HCT116 (cell line): ENCODE measurements at places on chromosomes 11 and 22.

GRCh38 chr11:1073851-1074243 lies 827 bp upstream of the MUC2 start:
- no peak for DNase-seq

DNA sequence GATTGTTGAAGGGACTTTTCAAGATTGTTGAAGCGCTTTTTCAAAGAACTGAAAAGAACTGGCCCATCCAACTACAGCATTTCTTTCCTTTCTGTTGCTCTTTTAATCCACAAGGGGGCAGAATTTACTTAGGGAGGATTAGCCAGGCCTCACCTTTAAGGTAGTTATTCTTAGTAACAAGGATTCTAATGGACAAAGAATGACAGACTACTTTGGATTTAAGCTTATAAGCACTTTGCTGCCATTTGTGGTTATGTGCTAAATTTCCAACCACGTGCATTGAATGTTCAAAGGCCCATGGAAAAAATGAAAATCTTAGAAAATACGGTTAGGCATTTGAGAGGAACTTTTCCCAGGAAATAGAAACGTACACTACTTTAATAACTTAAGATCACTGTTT lies 49.5 kb upstream of the HSPA8 start:
- peak; percentile 47 for DNase-seq

GRCh38 chr11:80024119-80024518 lies 583.3 kb upstream of the TENM4 start:
- DNase-seq: no peak

- DNase-seq: no peak
Observed at GRCh38 chr22:21044931-21045584, 688 bp upstream of the LRRC74B start.

GRCh38 chr11:24198481-24198880 lies 298.4 kb upstream of the LUZP2 start:
- DNase-seq: no peak

GRCh38 chr11:44989831-44990566 lies 39.3 kb upstream of the TP53I11 start:
- no peak for DNase-seq

DNA sequence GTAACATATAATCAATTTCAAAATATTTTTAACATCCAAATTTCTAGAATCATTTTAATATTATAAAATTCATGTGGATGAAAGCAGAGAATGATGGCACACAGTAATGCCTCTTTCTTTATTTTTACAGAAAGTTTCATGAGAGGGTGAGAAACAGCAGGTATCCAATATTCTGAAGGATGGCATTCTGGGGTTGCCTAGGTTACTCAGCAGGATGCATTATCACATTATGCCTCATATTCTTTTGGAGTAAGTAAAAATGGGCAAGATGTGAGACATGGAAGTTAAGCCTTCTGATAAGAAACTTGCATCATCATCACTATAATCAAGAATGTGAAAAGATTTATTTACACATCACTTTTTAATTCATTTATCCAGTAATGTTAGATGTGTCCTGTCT lies 148.7 kb upstream of the PGR start:
- DNase-seq: no peak

DNA sequence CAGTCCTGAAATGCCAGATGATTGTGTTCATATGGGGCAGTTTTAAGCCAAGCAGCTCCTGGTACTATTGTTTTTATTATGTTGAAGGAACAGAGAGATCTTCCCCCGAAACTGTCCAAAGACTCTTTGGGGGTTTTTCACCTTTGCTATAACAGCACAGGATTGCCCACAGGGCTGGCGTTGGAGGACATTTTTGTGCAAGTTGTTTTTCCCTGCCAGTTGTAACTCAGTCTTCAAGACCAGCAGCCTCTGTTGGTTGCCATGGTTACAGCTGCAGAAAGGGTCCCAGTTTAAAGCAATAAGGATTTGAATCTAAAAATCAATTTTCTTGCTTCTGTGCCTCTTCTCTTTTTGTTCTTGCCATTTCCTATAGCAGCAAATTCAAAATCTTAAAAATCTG lies 45.4 kb upstream of the YWHAH start:
- no peak for DNase-seq

DNA sequence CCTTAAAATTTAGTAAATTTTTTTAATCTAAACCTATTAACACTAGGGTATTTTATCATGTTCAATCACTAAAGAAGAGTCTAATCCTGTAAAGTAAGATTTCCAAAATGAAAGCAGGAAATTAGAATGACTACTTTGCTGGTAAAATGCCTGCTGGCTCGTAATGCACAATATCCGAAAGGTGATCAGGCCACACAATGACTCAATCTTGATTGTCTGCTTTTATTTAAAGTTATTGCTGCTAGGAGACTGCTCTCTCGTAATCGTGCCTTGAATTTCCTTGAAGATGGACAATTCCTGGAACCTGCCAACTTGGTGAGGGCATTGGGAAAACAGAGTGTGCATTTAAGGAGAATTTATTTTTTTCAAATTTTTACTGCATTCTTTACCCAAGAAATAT lies 1786.5 kb upstream of the RAG2 start:
- DNase-seq: no peak

- no peak for DNase-seq
Observed at GRCh38 chr11:67248653-67249052, 17.6 kb upstream of the GRK2 start.

GRCh38 chr22:28435140-28435768 lies 244.4 kb downstream of the TTC28 start:
- no peak for DNase-seq

DNA sequence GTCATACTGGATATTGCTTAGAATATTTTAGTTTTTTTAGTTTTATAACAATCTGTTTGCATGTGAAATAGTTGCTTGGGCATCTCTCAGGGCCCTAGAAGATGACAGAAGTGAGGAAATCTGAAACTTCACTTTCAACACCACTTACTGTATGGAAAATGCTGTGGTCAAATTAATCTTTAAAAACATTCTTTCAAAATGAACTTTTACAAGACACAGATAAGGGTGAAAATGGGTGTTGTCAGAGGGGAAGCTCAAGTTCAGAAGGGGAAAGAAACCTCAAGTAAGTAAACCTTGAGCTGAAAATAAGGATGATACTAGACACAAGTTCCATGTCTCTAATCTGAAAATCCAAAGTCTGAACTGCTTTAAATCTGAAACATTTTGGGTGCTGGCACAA lies 1840.1 kb upstream of the RAG2 start:
- no peak for DNase-seq

GRCh38 chr11:42271306-42271705 lies 811.9 kb upstream of the LRRC4C start:
- DNase-seq: no peak

DNA sequence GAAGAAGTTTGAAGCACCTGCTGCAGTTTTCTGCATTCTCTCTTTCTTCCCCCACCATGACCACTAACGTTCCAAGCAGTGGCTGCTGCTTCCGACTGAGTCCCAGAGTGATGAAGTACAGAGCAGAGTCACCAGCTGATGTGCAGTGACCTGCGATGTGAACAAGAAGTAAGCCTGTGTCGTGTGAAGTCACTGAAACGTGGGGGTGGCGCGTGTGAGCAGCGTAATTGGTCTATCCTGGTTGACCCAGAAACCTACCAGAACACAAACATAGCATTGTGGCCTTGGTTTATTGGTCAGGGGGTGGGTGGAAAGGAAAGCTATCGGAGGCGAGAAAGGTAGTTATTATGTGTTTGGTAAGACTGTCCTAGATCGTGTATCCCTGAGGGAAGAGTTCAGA lies 3.5 kb downstream of the KRTAP5-7 start:
- DNase-seq: no peak

- DNase-seq: no peak
Observed at GRCh38 chr11:34120651-34121050, 15.2 kb downstream of the NAT10 start.

GRCh38 chr11:75526192-75526541 lies 426 bp upstream of the GDPD5 start:
- no peak for DNase-seq

DNA sequence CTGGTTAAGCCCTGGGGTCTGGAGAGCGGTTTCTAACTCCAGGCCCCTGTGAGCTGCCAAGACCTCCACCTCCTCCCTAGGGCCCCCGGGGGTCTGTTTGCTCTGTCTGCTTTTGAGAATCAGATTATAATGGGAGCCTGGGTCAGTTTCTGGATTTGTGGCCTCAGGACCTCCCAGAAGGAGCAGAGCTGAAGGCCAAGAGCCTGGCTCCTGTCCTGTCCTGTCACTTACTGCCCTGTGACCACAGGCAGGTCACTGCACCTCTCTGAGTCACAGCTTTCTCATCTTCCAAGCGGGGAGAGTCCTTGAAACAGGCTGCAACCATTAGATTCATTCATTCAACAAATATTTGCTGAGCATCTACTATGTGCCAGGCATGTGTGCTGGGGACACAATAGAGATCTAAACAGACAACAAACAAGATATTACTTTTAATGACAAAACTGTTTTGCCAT lies 87.3 kb upstream of the FGF3 start:
- DNase-seq: no peak

- DNase-seq: no peak
Observed at GRCh38 chr11:20253796-20254195, 93.5 kb upstream of the DBX1 start.

DNA sequence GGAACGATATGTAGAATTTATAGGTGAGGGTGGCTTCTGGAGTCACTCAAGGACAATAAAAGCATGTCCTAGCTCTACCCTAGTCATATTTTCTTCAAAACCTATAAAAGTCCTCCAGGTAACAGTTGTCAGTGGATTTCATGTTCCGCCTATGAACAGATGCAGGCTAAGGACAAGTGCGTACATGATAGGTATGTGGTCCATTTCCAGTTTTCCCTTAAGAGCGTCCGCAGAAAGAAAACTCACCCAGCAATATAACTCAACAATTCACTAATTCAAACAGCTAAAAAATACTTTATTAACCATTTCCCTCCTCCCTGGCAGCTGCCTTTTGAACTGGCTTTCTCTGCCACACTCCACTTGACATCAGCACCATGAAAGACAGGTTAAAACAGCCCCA lies 50.2 kb upstream of the CCDC34 start:
- no peak for DNase-seq

DNA sequence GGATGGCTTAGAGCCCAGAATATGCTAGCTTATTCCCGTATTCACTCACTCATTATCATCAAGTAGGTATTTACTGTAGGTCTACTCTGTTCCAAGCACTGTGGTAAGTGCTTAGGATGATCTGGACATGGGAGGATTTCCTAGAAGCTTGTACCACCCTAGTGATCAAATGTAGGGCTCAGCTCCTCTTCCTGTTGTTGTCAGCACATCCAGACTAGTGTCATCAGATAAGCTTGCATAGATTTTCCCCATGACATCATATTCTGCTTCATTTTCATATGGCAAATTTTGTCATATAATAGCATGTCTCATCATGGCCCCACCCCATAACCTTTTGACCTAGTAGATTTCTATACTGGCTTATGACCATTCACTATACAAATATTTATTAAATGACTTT lies 19.3 kb upstream of the NUCB2 start:
- no peak for DNase-seq

- no peak for DNase-seq
Observed at GRCh38 chr11:70608568-70609470, 210.5 kb downstream of the CTTN start.
